Astrocyte of the cerebellum (primary cell): ENCODE measurements at places on chromosomes 16 and 17.

DNA sequence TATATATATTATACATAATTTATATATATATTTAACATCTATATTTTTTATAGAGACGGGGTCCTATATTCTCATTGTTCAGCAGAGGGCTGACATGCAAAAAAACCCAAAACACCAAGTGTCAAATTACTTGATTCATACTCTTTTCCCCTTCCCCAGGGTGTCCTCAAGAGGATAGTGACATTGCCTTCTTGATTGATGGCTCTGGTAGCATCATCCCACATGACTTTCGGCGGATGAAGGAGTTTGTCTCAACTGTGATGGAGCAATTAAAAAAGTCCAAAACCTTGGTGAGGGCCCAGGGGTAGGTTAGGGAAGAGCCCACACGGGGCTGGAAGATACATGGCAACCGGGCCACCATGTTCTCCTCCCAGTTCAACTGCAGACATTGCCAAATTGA is 11.0 kb downstream of the ITGAM start:
- no peak for DNase-seq

DNA sequence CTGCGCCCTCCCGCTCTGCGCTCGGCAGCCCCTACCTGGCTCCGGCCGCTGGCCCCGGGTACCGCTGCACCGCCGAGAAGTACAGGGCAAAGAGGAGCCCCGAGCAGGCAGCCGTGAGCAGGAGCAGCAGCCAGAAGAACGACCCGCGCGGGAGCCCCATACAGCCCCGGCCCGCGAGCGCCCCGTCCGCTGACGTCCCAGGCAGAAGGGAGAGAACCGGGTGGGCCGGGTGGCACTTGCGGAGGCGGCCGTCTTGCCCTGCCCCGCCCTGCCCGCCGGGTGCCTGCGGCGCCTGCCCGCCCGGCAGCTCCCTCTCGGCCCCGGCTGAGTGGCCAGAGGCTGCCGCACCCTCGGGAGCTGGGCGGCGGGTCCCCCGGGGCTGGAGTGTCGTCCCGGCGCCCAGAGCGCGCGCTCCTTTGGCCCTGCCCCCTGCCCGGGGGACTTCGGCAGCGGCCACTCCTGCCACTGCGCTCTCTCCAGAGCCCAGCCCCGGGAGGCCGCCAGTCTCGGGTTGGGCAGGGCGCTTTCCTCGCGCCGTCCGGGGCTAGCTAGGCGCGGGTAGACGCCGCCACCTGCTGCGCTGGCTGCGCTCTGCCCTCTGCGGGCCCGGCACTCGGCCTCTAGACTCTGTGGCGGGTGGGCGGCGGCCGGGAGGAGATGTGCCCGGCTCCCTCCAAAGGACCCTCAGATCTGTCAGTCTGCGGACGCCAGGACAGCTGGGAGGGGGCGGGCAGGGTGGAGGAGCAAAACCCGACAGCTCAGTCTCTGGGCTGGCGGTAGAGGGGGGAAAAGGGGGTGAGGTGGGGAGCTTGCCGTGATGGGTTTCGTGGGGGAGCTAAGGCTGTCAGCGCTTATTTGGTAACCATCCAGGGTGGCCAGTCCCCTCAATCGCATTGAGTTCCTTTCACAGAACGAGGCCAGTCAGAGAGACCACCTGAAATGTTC is at the start of gene ST6GALNAC2:
Gene ST6GALNAC2, minus strand, starts transcription at position 212 of the 945 bp plus-strand sequence. Its CDS starts 52 bp downstream, at position 160.
- no peak for DNase-seq

DNA sequence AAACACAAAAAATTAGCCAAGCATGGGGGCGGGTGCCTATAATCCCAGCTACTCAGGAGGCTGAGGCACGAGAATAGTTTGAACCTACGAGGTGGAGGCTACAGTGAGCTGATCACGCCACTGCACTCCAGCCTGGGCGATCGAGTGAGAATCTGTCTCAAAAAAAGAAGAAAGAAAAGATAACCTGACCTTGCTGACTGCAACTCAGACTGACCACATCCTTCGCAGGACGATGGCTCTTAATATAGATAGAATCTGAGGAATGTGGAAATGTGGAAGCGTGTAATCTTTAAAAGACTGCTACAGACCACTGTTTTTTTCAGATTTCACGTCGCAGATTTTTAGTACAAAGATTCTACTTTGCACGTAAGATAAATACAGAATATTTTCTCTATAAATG is 37.8 kb downstream of the KLHDC4 start:
- DNase-seq = peak; percentile 61

GRCh38 chr17:39791111-39791992 is 53.6 kb downstream of the GRB7 start:
- no peak for DNase-seq

- DNase-seq = no peak
Observed at GRCh38 chr17:75144816-75145512, 9.3 kb downstream of the JPT1 start.

- no peak for DNase-seq
Observed at GRCh38 chr16:86375851-86376250, 134.5 kb upstream of the FOXF1 start.

DNA sequence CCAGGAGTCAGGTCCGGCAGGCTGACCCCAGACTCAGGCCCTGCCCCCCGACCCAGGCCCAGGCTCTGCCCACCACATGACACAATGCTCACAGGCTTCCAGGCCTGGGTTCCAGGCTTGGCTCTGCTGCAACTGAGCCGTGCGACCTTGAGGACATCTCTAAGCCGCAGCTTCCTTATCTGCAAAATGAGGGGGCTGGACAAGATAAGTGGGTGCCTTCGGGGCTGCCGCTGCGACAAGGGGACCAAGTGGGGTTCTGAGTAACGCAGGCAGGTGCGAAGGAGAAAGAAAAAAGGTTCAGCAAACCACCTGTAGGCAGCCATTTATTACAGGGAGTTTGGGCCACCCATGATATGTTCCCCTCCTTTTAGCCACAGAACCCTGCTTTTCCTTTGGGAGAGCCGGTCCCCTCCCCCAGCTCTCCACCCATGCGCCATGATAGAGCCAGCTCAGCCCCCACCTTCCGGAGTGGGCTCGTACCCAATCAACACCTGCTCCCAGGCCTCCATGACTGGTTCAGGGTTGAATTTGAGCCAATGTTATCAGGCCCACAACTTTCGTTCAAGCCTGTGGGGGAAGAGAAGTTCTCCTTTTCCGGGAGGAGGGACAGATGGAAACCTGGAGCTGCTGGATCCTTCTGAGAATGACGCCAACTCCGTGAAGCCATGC is 38.2 kb downstream of the RTN4RL1 start:
- no peak for DNase-seq

GRCh38 chr16:49410226-49410625 is 36.6 kb downstream of the C16orf78 start:
- no peak for DNase-seq

GRCh38 chr16:9096416-9096952 is 5.0 kb downstream of the HAPSTR1 start:
- no peak for DNase-seq

DNA sequence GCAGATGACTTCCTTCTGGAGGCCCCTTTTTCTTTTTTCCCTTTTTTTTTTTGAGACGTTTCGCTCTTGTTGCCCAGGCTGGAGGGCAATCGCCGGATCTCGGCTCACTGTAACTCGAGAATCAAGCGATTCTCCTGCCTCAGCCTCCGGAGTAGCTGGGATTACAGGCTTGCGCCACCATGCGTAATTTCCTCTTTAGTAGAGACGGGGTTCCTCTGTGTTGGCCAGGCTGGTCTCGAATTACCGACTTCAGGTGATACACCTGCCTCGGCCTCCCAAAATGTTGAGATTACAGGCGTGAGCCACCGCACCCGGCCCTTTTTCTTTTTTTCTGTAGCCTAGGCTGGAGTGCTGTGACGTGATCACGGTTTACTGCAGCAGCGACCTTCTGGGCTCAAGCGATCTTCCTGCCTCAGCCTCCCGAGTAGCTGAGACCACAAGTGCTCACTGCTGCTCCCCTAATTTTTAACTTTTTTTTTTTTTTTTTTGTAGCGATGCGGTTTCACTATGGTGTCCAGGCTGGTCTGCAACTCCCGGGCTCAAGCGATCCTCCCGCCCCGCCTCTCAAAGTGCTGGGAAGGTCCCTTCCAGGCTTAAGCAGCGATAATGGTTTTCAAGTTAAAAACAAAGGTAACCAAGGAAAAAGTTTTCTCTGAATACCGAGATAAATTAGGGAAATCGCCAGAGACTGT is 956 bp upstream of the IST1 start:
- peak; percentile 27 for DNase-seq

DNA sequence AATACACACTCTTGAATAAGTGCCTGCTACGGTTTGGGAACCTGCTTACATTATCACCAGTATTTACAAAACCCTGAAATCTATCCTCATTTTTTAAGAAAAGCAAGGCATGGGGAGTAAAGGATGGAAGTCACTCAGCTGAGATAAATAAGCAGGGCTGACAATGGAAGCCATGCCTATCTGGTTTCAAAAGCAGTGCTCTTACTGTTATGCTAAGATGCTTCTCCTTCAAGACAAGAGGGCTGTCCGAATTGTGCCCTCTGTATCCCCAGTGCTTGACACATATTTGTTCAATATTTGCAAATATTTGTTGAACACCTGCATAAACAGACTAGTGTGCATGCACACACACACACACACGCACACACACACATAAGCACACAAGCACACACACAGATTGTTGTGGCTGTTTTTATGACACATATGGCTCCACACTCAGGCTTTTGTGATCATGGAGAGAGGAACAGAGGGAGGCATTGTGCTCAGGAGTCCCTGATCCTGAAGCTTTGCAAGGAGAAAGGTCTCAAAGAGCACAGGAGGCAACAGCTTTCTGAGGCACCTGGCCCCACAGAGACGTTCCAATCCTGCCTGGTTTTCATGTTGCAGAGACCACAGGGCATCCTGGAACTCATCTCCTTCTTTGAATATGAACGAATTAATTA is 401.6 kb upstream of the CDH11 start:
- DNase-seq = no peak

GRCh38 chr17:49294122-49294521 is 63.5 kb upstream of the PHOSPHO1 start:
- DNase-seq = no peak

GRCh38 chr17:77824780-77825280 is 133.7 kb upstream of the TNRC6C start:
- no peak for DNase-seq

DNA sequence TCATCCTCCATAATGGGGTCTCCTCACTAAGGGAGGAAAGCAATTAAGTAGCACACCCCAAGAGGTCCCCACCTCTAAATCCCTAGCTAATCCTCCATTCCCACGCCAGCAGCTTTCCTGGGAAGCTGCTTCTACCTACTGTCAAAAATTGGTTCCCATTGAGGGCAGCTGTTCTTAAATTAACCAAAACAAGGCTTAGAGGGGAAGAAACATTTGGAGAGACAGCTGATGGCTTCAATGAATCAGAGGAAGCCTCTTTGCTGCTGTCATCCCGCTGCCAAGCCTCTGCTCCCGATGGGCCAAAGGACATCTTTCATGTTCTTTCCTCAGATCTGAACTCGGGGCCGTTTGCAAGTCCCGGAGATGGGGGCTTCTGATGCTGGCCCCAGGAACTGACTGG is 26.6 kb downstream of the AIPL1 start:
- no peak for DNase-seq

DNA sequence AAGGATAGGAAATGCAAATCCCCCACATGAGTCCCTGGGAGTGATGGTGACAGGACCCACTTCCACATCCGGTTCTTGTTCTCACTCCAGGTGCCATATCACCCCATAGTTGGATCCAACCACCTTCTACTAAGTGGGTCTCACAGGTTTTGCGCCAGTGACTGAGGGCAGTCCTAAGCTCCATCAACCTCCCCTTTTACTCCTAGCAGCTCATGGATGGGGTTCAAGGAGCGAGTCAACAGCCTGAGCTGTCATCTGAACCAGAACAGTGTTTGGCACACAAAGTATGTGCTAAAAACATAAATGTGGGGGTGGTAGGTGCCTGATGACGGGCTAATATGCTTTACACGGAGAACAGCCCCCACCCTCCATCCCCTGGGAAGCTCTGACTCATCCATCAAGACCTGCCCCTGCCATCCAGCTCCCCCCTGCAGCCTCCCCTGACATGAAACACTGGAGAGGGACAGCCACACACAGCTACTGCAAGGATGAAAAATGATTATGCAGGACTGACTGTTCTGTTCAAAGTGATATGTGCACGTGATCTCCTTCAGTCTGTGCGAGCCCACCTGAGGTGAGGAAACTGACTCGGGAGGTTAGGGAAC is 143.2 kb upstream of the CDH5 start:
- no peak for DNase-seq

DNA sequence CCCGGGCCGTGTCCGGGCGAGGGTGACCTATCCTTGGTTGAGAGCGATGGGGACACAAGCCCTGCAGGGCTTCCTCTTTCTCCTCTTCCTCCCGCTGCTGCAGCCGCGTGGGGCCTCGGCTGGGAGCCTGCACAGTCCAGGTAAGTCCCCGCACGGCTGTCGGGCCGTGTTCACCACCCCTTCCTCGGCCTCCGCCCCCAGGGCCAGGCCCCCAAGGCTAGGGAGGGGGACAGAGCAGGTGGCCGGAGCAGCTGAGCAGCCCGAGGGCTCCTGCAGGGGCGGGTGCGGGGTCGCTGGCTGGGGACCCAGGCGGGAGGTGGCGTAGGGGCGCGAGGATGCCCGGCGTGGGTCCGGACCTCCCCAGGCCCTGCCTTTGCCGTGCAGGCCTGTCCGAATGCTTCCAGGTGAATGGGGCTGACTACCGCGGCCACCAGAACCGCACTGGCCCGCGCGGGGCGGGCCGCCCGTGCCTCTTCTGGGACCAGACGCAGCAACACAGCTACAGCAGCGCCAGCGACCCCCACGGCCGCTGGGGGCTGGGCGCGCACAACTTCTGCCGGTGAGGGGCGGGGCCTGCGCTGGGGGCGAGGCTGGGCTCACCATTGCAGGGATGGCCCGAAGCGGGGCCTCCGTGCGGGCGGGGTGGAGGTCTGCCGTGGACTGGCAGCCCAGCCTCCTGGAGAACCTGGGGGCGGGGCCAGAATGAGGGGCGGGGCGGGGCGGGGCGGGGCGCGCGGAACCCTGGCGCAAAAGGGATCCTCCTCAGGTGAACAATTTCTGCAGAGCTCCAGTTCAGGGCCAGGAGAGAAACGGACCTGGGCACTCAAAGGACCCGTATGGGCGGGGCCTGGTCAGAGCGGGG is 631 bp downstream of the KREMEN2 start:
- no peak for DNase-seq

DNA sequence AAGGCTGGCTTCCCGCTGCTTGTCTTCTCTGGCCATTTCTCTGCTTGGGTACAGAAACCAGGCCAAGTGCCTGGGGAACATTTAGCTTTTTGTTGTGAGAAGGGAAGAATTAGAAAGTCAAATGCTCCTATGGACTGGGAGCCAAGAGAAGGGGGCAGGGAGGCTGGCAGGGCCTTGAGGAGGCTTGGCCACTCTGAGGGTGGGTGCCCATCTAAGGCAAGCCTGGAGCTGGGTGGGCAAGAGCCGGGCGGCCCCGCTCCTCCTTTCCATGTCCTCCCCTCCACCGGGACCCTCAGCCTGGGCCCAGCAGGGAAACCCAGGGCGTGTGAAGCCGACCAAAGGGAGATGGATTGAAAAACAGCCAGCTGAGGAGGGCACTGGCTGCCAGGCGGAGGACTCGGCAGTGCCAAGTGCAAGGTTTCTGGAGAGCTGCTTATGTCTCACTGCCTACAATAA is 69.4 kb downstream of the NTN1 start:
- DNase-seq = no peak

- no peak for DNase-seq
Observed at GRCh38 chr16:60788631-60789030, 1247.6 kb downstream of the CDH8 start.
